ENCODE measurements at places on chromosomes 6 and 20. TPM values are rescaled to one million over a fixed set of nuclear protein-coding genes. Genes with fewer than 3 reads are reported as not detected.
A peak's percentile ranks its signal among the peaks of the same experiment; 100 is the strongest.

DNA sequence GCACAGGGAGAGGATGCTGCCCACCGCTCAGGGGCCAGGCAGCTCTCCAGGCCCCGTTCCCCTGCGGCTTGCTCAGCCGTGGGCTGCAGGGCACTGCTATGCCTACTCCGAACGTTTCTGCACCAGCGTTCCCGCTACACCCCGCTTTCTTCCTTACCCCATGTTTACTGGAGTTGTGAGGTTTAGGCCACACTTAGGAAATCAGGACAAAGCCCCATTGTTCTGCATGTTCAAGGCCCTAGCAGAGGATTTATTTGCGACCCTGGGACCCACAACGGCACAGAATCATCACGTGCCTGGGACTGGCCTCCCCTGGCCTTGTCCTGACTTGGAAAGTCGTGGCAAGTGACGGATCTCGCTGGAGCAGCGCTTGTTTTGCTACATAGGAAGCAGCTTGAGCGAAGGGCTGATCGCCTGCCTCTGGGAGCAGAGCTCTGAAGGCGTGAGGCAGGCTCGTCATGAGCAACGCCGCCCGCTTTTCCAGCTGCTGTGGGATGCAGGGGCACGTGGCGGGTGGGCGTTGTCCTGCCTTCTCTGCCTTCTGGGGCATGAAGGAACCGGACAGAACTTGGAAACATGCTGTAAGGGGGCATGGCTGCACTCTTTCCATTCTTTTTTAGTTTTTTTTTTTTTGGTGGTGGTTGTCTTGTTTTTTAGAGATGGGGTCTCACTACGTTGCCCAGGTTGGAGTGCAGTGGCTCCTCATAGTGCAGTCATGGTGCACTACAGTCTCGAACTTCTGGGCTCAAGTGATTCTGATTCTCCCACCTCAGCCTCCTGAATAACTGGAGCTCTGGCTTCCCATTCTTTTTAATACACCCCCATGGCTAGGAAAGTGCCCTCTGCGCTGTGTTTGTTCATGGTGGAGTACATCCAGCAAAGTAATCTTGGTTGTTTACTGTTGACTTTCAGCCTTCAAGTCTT is 14.6 kb upstream of the TMEM181 start:
- no peak for DNase-seq

DNA sequence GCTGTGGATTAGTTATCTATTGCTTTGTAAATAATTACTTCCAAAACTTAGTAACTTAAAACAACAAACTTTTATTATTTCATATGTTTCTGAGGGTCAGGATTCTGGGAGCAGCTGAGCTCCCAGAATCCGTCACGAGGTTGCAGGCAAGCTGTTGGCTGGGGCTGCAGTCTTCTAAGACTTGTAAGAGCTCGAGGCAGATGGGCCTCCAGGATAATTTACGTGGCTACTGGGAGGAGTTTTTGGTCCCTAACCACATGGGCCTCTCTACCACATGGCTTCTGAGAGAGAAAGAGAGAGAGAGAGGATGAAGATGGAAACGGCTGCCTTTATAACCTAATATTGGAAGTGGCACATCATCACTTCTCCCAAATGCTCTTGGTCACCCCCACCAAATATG is 64.9 kb upstream of the SULF2 start:
- no peak for DNase-seq

DNA sequence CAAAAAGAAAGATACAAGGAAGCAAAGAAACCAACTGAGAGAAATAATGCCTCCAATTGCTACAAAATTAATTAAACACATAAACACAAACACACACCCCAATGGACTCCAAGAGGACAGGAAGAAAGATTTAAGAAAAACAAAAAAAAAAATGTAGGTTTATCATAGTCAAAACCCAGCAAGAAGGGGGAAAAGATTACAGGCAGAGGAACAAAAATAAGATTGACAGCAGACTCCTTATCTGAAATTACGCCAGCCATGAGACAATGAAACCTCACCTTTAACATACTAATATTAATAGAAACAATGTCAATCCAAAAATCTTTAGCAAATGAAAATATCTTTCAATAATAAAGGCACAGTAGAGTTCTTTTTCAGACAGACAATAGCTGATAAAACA is 155.8 kb downstream of the RNGTT start:
- no peak for DNase-seq

- no peak for DNase-seq
Observed at GRCh38 chr20:39103732-39104131, 141.6 kb downstream of the DHX35 start.

DNA sequence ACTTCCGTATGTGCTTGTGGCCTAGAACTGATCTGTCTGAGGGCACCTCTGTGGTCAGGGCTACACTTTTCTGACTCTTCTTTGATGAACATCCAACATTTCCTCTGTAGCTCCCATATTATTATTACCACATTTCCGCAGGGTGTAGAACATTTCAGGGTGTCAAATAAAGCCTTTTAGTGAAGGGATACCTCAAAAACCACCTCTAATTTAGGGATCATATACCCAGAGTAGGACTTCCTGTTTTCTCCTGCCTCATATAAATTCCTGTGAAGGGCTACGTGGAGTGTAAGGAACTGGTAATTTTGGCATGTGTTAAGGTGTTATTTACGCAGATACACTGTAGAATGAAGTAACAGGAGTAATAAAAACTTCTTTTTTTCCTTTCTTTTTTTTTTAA is 5.5 kb upstream of the MUC22 start:
- DNase-seq, result no peak

GRCh38 chr6:167776906-167777627 is 49.6 kb upstream of the AFDN start:
- DNase-seq, result no peak

- no peak for DNase-seq
Observed at GRCh38 chr20:64226686-64227580, 28.6 kb upstream of the PCMTD2 start.

DNA sequence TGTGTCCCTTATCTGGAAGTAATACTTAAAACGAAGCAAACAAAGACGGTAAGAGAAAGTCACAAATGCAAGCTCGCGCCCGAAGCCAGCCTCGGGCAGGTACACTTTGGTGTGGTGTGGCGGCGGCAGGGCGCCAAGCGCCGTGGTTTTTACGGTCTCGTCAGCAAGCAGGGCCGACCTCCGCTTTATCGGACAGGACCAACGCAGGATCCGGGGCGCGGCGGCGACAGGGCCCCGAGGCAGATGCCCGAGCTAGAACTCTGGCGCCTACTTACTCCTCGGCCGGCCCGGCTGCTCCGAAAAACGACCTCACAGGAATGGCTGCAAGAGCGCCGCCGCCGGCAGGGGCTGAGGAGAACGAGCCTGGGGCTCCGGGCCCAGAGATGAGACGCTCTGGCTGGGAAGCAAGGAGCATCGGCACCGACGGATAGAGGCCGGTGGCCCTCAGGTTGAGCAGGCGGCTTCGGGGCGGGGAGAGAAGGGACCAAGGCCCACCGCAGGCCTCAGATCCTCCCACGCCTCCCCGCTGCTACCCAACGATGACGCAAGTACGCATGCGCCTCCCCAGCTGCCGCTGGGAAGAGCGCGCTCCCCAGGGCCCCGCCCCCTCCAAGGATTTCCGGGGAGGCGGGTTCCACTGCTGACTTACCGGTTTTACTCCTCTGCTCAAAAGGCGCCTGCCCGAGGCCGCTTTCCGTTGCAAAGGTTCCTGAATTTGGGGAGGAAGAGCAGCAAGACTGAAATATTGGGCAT is 60.6 kb downstream of the FAM217A start:
- DNase-seq, result peak; percentile 96

DNA sequence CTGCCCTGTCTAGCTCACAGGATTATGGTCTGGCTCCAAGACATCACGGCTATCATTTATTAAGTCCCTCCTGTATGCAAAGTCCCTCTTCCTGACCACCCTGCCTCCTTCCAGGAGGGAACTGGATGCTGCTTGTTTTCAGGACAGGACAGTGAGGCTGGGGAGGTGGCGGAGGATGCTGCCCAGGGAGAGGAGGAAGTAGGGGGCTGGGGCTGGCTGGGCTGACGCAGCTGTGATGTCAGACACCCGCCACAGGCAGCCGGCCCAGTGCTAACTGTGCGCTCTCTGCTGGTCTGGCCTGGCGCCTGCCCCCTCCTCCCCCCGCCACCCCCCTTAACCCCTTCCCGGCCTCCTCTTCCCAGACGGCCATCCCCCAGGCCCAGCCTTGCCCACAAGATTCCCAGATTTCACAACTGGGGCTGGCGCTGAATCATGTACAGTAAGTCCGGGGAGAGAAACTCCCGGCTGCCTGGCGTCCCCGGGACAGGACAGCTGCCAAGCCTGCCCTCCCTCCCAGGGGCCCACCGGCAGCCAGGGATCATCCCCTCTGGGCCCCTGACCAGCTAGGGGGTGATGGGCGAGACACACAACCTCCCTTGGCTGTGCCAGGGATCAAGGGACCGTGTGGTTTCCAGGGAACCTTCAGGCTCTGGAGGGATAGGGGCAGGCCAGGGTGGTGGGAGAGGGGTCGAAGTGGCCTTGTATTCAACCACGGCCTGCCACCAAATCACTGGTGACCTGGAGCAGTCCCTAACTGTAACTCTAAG is 118.1 kb downstream of the CEBPB start:
- DNase-seq, result no peak

GRCh38 chr20:1283522-1284510 is 17.7 kb downstream of the SNPH start:
- no peak for DNase-seq

DNA sequence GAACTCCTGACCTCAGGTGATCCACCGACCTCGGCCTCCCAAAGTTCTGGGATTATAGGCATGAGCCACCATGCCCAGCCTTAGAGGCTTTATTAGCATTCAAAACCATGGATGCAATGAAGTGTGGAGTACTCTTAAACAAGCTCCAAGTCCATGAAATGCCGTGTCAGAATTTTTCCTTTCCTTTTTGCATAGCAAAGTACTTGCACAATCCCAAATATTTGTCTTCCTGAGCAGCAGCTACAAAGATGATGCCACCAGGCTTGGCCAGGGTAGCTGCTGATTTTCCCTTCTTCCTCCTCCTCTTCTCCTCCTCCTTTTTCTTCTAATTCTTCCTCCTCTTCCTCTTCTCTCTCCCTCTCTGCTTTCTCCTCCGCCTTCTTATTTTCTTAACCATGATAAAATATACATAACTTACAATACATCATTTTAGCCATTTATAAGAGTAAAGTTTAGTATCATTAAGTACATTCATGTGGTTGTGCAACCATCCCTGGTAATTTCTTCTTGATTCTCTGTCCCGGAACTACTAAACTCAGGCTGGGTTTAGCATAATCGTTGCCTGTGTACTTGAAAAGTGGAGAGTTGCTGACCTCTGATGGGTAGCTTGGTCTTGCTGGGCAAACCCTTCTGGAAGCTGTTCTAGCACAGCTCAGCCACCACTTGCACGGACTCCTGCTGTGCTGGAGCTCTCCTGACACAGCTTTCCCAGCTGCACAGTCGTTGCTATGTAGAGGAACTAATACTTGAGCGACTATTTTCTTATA is 20.3 kb downstream of the MUCL3 start:
- no peak for DNase-seq

- no peak for DNase-seq
Observed at GRCh38 chr20:52983726-52984450, 11.7 kb downstream of the TSHZ2 start.

DNA sequence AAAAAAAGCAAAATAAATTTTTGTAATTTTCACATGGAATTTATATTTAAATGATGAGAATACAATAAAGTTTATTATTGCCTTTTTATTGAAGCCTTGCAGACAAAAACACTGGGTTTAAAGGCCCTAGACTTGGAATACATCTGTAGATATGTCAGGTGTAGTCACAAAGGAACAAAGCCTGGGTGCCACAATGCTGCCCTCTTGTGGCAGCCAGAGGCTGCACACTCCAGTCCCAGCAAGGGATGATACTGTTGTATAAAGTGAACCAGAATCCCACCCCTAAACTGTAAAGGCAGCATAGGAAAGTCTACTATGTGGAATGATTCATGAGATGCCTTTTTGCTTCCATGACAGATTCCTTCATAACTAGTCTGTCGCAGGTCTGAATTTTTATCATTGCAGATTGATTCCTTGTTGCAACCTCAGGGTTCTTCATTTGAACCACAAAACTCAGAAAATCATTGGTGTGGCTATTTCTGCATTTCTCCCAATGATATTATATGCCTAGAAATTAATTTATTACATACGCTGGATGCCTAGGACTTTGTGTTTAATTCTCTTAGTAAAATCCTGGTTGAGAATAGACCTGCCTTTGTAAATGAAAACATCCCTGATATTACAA is 37.0 kb downstream of the MAK start:
- DNase-seq, result peak; percentile 48

GRCh38 chr6:6915219-6915618 is 192.5 kb upstream of the RREB1 start:
- no peak for DNase-seq

The PHACTR1 gene
- 0.44 TPM for total RNA-seq

The RSPH3 gene
- total RNA-seq, result 3.8 TPM

The FILIP1 gene
- total RNA-seq, result not detected

The IL20RA gene
- not detected for total RNA-seq

The TMEM217 gene
- 9.9 TPM for total RNA-seq

Data from activated T-helper 1 cell treated with anti-CD3 and anti-CD28 coated beads, Interleukin-12 subunit alpha, Interleukin-12 subunit beta, Interleukin-2, Interleukin-4 antibody, amounts not matched to agents 30 ng/mL and 10 ng/mL and 1 ng/mL, durations not matched to agents 14 hours and 24 hours and 36 hours (primary cell).